NCI-H2081 (cell line): ENCODE measurements at places on chromosomes 4 and X.

- no peak for DNase-seq
Measured at GRCh38 chrX:29196501-29196900, 609.3 kb downstream of the IL1RAPL1 start.

GRCh38 chr4:62130230-62130629 lies 930.1 kb downstream of the ADGRL3 start:
- DNase-seq = no peak

DNA sequence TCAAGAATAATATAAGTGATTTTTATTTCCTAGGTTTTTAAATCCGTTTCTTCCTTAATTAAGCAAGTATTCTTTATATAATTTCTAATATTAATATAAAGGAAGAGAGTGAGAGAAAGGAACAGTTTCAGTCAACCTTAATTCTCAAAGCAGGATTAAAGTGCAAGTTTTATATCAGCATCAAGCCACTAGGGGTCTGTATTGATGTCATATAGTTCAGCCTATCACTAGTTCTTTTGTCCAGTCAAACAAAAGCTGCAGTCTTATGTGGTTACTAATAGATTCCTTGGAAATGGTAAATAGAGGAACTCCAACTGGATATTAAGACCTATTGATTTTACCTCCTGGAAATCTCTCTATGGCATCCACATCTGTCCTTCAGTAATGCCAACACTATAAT lies 82.0 kb downstream of the NAP1L3 start:
- DNase-seq = no peak

- DNase-seq = no peak
Measured at GRCh38 chrX:103124284-103124683, 31.3 kb upstream of the NXF3 start.

DNA sequence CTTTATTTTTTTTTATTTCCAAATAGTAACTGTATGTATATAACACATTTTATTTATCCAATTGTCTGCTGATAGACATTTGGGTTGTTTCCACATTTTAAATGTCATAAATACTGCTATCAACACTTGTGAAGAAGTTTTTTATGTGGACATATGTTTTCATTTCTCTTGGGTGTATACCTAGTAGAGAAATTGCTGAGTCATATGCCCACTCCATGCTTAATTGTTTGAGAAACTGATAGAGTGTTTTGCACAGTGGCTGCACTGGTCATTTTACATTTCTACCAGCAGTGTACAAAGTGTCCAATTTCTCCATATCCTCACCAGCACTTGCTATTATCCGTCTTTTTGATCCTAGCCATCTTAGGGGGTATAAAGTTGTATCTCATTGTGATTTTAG lies 567.8 kb downstream of the GBA3 start:
- DNase-seq = no peak

DNA sequence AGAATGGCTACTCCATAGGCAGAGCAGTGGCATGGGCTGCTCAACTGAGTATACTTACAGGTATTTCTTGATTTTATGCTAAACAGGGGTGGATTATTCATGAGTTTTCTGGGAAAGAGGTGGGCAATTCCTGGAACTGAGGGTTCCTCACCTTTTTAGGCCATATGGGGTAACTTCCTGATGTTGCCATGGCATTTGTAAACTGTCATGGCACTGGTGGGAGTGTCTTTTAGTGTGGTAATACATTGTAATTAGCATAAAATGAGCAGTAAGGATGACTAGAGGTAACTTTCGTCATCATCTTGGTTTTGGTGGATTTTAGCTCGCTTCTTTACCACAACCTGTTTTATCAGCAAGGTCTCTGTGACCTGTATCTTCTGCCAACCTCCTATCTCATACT lies 48.2 kb upstream of the HPSE start:
- no peak for DNase-seq

GRCh38 chr4:126687655-126688358 lies 945.0 kb upstream of the INTU start:
- no peak for DNase-seq

- no peak for DNase-seq
Measured at GRCh38 chr4:120821029-120821428, 101.5 kb downstream of the PRDM5 start.

DNA sequence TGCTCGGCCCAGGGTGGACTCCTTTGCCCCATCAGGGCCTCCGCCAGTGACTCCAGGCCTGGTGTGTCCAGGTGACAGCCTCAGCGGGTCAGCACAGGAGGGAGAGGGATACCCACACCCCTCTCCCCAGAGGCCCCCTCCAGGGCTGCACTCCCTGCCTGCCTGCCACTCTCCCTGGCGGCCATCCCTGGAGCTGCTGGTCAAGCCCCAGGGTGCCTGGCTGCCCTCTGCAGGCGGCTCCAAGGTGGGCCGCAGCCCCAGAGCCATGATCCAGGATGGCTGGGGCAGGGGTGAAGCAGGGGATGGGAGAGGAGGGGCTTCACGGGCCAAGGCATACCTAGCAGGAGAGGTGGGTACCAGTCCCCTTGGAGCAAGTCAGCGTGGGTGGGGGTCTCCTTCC lies 3.8 kb downstream of the FGFRL1 start:
- no peak for DNase-seq

DNA sequence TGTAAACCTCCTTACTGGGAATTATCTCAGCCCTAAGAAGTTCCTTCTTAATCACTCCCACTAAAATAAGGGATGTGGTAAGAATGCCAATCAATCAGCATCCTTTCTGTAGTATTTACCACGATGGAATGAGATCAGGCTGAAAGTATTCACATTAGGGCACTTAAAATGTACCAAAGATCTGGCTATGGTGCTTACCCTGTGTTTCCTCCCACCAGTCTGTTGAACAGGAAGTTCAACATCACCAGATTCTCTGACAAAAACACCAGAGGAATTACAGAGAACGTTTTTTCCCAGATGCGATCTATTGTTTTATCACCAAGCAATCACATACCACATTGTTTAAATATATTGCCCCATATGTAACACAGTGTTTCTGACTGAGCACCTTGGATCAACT lies 2.1 kb upstream of the CLCN3 start:
- DNase-seq = no peak

- DNase-seq = no peak
Measured at GRCh38 chr4:37922328-37922727, 31.4 kb downstream of the TBC1D1 start.

GRCh38 chr4:11529625-11530201 lies 101.0 kb upstream of the HS3ST1 start:
- peak; percentile 24 for DNase-seq

GRCh38 chr4:122047456-122048425 lies 95.9 kb upstream of the TRPC3 start:
- DNase-seq = no peak

GRCh38 chr4:145234091-145234706 lies 53.8 kb upstream of the OTUD4 start:
- peak; percentile 26 for DNase-seq

DNA sequence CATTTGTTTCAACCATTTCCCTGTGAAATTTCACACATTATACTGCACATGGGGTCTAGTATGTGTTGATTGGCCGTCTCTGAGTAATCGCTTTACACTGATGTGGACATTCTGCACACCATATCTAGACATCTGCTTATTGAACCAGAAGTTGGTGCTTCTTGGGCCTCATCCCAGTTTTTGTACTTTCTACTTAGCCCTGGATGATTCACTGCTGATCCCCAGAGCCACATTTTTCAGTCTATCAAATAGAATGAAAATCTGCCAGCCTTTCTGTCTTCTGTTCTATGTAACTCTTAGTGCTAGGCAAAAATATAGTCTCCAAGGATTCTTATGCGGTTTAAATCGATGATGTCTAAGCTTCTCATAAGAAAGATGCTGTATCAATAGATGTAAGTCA lies 40.5 kb upstream of the RELL1 start:
- no peak for DNase-seq

GRCh38 chr4:113405874-113406722 lies 355.4 kb downstream of the CAMK2D start:
- no peak for DNase-seq

GRCh38 chrX:70878902-70879301 lies 29.6 kb downstream of the TEX11 start:
- DNase-seq = no peak

- no peak for DNase-seq
Measured at GRCh38 chrX:23575281-23575680, 92.0 kb upstream of the PRDX4 start.

DNA sequence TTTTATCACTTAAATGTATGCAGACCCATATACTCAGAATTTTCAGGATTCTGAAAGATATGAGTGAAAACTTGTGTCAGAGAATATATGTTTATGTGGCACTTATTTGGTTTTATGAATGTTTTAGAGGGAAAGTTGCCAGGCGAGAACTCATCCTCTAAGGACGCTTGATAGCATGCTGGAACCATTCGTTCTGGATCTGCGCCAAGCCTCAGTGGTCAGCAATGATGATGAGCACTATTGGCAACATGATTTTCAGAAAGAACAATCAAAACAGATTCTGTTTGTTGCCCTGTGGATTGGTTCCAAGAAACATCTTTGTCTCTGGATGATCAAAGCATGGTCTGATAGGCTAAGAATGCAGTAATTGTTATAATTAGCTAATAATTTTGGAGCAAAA lies 32.1 kb upstream of the RAPGEF2 start:
- DNase-seq = no peak

GRCh38 chrX:115177932-115178331 lies 11.3 kb upstream of the RBMXL3 start:
- DNase-seq = no peak

DNA sequence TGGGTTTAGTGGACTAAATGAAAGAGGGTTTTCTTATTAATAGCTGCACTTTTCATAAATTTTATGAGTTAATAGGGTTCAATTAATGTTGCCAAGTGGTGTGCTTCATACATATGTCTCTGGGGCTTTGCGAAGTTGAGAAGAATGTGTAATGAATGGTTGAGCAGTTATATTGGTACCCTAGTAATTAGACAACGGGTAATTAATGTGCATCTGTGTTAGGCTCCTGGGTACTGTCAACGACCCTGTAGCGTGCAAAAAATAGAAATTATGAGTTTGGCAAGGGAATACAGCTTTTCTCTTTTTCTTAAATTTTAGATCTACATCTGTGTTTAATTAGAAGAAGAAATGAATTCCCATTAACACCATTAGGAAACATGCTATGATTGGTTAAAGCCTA lies 1027.7 kb downstream of the ARAP2 start:
- no peak for DNase-seq

DNA sequence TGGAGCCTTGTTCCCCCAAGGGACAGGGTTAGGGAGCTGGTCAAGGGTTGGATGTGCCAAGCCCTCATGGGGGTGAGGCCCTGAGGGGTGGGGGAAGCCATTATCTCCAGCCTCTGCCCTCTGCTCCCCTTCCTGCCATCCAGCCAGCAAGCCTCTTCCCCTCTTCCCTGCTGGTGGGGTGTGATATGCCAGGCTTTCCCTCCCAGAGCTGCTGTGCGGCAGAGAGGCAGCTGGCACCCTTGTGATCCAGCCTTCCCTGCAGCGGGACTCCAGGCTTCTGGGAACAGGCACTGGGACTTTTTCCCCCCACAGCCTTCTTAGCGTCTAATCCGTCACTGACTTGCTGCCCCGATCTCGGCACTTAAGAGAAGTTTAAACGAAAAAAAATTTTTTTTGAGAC lies 6.3 kb downstream of the SSR4 start:
- DNase-seq = no peak

GRCh38 chrX:150906694-150907093 lies 8.2 kb upstream of the CD99L2 start:
- no peak for DNase-seq

GRCh38 chrX:3256868-3257267 lies 89.6 kb downstream of the MXRA5 start:
- no peak for DNase-seq

DNA sequence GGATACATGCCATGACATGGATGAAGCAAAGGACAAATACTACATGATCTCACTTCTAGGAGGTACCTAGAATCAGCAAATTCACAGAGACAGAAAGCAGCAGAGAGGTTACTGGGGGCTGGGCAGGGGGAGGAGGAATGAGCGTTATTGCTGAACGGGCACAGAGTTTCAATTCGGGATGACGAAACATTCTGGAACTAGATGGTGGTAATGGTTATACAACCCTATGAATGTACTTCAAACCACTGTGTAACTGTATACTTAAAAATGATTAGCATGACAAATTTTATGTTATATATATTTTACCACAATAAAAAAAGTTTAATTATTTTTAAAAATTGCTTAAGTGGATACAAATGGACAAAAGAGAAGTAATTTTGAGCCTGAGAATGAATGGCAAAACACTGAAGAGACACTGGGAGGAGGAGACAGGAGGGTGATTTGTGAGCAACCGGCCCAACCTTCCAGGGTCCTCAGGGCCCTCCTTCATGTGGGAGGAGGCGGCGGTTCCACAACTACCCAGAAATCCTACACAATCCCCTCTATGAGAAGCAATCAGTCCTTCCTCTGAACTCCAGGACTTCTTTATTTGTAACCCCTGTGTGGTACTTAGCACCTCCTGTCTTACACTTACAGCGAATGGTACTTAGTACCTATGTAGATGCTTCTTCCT lies 14.1 kb downstream of the ACSL1 start:
- DNase-seq = no peak

DNA sequence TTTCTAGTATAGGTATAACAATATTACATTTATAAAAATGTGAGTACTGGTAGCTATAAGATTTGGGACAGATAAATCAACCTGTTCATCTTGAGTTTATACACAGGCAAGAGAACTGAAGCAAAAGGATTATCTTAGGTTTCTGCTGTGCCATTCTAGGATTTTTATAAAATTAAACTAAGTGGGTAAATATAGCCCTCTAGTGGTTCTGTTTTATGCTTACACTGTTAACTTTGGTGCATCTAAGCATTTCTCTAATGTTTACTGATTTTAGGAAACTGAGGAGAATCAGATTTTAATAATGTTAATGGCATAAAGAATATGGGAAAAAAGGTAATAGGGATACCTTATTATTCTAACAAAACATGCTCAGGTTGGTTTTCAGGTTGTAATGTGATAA lies 1.1 kb upstream of the RRH start:
- no peak for DNase-seq

DNA sequence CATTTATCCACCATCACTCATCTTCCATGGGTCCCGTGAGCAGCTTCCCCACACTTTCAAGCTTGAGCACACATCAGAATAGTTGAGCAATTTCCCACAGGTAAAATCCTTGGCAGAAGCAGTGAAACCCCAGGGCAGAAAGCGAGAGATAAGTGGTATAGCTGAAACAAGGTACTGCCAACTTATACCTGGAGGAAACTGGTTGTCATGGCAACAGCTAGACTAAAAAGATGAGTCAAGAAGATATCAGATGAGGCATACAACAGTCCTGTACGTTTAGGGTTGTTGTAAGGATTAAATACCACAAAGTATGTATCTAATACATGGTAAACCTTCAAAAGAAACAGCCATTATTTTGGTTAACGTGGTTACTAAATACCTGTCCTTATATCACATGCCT lies 66.9 kb upstream of the PHOX2B start:
- DNase-seq = no peak

DNA sequence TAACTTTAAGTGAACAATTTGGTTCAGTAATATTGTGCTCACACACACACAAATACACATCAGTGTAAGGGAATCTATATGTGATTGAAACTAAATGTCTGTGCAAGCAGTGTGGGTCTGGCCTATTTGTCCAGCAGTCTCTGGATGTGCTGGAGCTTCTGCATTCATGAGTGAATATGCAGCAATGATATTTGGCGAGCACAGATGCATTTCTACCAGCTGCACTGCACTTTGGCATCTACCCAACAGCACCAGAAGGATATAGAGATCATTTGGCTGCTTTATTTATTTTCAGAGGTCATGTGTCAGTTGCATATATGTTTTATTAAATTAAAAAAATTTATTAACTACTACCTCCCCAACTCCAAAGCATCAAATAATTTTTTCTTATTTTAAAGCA lies 613.4 kb upstream of the NR3C2 start:
- DNase-seq = no peak
